ENCODE measurements at places on chromosomes 2 and 18. TPM values are rescaled to one million over a fixed set of nuclear protein-coding genes. Genes with fewer than 3 reads are reported as not detected.

GRCh38 chr2:96404446-96405373 lies 69.1 kb downstream of the NCAPH start:
- no peak for DNase-seq
- no peak overlapping the region for H3K27ac ChIP-seq
- no peaks in the 10 kb centered on the region for H3K27me3 ChIP-seq
- no peaks in the 10 kb centered on the region for H3K36me3 ChIP-seq

SPP2 gene
- not detected for total RNA-seq

GRCh38 chr2:9741110-9741509 lies 102.2 kb upstream of the TAF1B start:
- no peak for DNase-seq
- peaks cover 2% of the 10 kb centered on the region for H3K27me3 ChIP-seq
- H3K4me3 ChIP-seq: no peak overlapping the region
- peaks cover 1% of the 10 kb centered on the region for H3K36me3 ChIP-seq
- peaks cover 30% of the 10 kb centered on the region for H3K4me1 ChIP-seq
- H3K27ac ChIP-seq: no peak overlapping the region

DNA sequence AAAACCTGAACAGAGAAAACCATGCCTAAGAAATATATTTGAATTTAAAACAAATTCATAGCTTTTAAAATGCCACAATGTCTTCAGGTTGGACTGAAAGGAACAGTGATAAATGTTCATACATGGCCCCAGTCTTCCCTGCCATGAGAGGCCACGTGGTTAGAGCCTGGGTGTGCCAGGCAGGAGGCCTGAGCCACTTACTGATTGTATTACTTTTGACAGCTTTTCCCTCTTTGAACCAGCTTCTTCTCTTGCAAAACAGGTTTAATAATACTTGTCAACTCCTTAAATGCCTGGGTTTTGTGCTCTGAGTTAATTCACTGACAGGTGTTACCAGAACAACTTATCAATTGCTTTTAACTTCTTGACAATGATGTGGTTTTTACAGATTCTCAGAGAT lies 27.0 kb downstream of the RBKS start:
- no peak overlapping the region for H3K4me3 ChIP-seq
- H3K27ac ChIP-seq: no peak overlapping the region
- no peak for DNase-seq
- peaks cover 16% of the 10 kb centered on the region for H3K4me1 ChIP-seq
- peaks cover 2% of the 10 kb centered on the region for H3K36me3 ChIP-seq
- no peaks in the 10 kb centered on the region for H3K27me3 ChIP-seq
